Activated CD4-positive, alpha-beta T cell treated with anti-CD3 and anti-CD28 coated beads, Interleukin-2, amount 50 U/mL, for 1 hour (primary cell): ENCODE measurements at places on chromosomes 6 and 20.

DNA sequence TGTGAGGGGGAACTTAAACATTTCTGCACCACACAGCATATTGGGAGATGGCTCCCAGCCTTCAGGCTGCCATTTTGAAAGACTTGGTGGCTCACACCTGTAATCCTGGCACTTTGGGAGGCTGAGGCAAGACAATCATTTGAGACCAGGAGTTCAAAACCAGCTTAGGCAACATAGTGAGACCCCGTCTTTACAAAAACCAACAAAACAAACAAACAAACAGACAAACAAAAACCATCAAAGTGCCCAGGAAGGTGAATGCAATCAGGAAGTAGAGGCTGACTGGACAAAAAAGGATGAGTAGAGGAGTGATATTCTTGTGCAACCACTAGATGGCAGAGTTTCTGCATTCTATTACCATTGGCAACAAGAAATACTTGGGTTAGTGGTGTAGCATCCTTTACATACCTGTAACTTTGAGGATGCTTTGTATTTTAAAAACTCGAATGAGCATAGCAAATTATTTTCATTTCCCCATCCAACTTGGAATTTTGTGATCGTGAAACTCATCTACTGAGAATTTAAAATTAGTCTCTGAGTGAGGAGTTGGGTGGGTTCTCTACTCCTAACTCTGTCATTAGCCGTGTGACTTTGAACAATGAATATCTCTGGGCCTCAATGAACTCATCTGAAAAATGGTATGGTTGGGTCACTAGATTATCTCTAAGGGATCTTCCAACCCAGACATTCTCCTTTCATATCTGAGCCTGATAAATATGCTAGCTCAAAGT, 84.4 kb downstream of the CRYBG1 start:
- no peak for DNase-seq

DNA sequence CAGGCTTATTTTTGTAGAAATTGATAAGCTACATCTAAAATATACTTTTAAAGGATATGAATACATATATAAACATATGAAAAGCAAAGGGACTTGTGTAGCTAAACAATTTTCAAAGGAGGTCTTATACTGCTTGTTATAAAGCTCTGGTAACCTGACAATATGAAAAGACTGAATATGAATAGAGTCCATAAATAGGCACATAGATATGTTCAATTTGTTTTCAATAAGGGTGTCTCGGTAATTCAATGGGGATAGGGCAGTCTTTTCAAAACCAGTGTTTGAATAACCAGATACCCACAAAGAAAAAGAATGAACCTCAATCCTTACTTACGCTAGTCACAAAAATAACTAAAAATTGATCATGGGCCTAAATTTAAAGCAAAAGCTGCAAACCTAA, 9.3 kb upstream of the MAP3K5 start:
- no peak for DNase-seq

- DNase-seq: no peak
Measured at GRCh38 chr20:50587291-50587961, 77.2 kb downstream of the PTPN1 start.

DNA sequence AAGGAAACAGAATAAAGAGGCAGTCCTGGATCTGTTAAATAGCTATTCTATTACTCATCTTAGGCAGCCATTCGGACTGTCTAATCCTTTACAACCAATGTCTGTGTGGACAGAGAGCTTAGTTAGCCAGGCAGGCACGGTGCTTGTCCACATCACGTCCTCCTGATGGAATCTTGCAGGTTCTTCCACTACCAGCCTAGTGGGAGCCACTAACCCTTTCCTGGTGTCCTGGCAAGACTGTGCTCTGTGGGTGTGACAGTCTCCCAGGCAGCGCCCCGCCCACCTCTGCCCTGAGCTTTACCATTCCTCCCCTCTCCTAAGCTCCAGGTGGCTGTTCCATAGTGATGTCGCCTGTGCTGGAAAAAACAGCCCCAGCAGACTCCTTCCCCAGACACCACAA, 78.3 kb upstream of the CLDN20 start:
- DNase-seq: no peak

DNA sequence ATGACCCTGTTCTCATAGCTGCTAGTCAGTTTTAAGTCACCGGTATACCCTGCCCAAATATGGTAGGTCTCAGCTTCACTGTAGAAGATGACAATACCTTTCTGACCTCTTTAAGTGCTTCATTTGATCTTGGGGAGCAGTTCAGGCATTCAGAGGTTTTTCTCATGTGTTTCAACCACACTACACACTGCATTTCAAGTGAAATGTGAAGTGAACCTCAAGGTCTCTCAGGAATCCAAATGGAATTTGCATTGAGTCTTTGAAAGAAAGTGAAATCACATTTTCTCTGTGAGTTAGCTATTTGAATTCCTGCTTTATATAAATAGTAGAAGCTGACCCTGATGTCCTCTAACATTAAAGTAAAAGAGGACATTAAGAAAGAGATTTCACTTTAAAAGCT, 461.6 kb downstream of the ADGRB3 start:
- no peak for DNase-seq

DNA sequence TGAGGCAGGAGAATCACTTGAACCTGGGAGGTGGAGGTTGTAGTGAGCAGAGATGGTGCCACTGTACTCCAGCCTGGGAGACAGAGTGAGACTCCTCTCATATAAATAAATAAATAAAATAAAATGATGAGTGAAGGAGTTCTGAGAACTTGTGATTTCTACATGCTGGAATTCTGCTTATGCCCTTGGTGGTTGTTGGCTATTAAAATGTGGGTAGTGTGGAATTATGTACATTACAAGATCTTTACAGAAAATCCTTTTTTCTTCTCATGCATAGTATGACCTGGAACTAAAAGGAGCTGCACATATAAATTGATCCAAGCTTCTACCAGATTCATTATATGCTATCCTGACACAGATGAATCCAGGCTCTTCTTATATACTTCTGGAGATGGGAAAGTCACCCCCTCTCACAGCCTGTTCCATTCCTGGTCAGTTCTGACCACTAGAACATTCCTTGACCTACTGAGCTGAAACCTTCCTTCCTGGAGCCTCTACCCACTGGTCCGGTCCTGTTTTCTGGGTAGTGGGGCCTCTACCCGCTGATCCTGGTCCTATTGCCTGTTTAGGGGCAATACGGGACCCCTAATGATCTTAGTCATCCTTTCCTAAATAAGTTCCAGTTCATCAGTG, 37.7 kb upstream of the TAF8 start:
- no peak for DNase-seq

GRCh38 chr20:34583544-34583943, 25.0 kb downstream of the MAP1LC3A start:
- DNase-seq: no peak

DNA sequence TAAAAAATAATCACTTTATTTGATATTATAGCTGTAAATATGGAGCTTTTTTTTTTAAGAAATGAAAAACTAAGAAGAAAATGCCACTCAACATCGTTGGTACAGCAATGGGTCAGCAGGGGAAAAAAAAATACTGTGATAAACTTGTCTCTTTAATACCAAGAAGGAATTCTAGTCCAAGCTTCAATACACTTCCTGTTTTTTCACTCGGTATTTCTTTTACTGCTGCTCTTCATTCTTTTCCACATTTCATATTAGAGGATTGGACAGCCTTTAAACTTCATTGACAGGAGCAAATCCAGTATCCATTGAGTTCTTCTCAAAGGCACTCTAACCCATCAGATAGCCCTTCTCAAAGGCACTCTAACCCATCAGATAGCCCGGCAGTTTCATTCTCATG, 22.2 kb upstream of the EZR start:
- DNase-seq: no peak

DNA sequence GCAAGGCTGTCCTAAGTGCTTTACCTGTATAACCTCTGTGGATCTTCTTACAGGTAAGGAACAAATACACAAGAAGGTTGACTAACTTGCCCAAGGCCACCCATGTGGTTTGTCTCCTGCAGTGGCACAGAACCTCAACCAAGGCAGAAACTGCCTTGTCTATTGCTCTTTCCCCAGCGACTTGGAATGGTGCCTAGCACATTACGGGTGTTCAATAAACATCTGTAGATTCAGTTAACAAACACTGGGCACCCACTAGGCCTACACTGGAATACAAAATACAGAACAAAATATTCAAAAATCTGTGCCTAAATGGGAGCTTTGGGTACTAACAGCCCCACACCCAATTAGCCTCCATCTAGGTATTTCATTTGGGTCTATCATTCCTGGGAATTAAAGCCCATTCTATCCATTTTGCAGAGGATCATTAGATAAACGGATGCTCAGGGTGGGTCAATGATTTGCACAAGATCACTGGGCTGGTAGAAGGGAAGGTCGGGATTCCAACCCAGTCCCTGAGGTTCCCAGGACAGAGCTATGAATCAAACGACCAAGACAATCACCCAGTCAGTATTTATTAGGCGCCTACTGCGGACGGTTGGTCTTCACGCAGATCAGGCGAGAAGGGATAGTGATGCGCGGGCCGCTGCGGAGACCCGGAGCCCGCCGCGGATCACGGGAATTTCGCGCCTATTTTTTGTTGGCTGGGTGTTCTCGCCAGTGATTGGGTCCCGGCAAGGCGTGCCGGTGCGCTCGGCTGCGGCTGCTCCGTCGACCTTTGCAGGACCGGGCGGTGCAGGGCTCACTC, at the start of gene STK35:
TSS of gene STK35 (plus strand) at position 771 of the 808 bp plus-strand sequence. CDS start 55 bp downstream, outside the sequence.
- no peak for DNase-seq

GRCh38 chr6:57265755-57266221, 43.7 kb upstream of the RAB23 start:
- DNase-seq: no peak
